ENCODE measurements at places on chromosomes 5 and 9.
A peak's percentile ranks its signal among the peaks of the same experiment; 100 is the strongest.

GRCh38 chr9:99040251-99040900, 64.5 kb upstream of the TGFBR1 start:
- no peak for DNase-seq

- no peak for DNase-seq
Observed at GRCh38 chr5:140553657-140554056, 3.6 kb downstream of the SRA1 start.

DNA sequence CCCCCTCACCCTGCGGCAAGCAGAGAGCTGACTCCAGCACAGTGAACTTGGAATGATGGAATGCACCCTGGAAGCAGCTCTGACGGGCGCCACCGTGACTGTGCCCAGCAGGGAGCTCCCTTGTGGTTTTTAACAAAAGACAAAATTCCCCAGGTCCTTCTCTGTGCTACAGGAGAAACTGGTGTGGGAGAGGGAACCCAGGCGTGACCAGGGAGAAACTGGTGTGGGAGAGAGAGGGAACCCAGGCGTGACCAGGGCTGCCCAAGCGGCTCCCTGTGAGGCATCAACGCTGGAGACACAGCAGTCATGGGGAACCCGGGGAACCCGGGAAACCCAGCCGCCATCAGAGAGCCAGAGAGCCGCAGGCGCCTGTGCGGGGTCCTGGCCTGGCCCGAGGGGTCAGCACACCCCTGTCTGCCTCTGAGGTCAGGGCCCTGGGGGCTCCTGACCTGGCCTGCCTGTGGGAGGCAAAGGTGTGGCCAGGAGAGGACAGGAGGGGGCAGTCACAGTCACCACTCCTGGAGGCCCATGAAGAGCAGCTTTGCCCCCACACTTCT, 3.1 kb upstream of the AHRR start:
- DNase-seq: peak; percentile 36

- no peak for DNase-seq
Observed at GRCh38 chr9:4820168-4820567, 27.4 kb downstream of the RCL1 start.

Measured in amniotic stem cell (primary cell).